Erythroblast (primary cell): ENCODE measurements at places on chromosomes 12 and 14.

DNA sequence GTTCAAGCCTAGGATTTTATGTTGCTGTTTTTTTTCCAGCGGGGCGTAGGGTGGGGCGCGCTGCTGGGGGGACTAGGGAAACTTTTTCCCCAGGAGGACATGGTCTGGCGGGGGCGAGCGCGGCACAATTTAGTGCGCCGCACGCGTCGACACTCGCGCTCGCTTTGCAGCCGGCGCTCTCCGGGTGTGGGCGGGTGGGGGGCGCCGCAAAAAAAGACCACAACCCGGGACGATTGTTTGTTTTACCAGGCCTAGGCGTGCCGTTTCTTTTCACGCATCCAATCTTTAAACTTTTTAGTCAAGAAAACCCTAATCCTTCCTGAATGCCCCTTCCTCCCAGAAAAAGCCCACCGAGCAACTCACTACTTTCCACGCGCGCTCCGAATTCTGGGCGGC, 865 bp upstream of the ZFP36L1 start:
- DNase-seq = no peak

DNA sequence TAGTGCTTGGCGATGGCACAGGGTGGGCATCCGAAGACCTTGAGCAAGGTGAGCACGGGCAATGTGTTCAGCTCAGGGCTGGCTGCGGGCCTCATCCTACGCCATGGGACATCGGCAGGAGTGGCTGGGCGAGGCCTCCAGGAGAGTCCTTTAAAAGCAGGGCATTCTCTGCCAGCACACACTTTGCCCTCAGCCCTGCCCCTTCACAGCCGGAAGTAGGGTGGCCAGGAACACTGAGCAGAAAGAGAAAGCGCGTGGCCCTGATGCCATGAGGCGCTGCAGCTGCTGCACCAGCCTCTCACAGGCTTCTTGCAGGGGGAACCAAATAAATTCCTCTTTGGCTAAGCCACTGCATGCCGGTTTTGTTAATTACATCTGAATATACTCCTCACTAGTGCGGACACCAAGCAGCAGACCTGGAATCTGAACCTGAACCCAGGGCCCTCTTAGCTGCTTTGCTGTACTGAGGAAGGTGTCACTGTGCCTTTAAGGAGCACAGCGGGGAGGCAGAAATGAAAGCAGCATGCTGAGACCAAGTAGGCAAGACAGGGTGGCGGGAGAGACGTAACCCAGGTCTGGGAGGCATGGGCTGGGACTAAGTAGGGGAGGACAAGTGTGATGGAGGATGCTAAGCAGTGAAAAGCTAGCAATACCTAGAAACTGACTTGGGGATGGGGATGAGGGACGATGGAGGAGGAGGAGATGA, 155.2 kb downstream of the TTC7B start:
- no peak for DNase-seq

DNA sequence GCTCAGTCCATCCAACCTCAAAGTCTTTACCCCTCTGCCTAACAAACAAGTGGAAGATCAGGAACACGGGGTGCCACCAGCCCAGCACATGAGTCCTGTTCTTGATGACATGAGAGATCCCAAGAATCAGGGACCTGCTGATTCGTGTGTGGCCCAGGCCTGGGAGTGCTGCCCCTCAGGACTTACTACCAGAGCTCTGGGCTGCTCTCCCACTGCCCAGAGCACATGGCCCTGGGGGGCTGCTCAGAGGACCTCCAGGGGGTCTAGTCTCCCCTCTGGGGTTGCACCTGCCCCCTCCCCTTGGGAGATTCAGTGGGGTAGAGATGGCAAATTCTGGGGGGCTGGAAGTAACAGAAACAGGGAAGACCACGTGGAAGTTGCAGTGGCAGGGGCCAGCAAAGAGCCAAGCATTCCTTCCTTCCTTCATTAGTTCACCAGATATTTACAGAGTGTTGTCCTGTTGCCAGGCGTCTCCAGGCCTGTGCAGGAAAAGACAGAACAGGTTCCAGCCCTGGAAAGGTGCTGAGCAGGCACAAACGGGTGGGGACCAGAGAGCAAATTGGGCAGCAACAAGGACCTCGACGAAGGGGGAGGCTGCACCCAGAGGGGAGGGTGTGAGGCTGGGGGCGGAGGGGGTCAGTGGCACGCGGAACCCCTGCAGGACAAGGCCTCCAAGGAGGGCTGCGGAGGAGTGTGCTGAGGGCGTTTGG, 45.1 kb upstream of the MEG3 start:
- DNase-seq = no peak

- DNase-seq = peak; percentile 60
Measured at GRCh38 chr14:50559990-50560930, at the start of gene ATL1. ATL1 (plus strand) TSS chr14:50560145; CDS start chr14:50560266, 121 bp downstream.

DNA sequence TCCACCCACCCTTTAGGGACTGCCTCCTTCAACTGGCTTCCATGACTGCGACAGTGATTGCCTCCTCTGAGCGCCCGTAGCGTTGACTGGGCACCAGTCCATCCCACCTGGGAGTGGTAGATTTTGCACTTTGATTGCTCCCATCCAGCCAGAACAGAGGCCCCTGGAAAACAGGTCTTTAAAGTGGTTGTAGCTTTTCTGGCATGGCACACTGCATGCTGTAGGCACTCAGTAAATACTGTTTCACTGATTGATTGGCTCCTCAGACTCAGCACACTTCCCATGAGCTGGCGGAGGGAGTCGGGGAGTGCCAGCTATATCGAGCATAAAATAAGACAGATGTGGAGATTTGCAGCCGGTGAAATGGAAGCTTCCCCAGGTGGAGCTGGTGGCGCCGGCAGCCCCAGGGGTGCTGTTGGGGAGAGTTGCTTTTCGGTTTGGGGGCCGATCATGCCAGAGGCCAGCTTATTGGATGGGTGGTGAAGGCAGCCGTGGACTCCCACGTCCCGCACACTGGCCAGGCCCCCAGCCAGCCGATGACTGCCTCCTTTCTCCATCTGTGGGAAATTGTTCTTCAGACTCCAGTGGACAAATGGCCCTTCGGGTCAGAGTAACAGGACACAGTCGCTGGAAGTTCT, 200.2 kb downstream of the TSPAN9 start:
- no peak for DNase-seq

- DNase-seq = no peak
Measured at GRCh38 chr14:27253966-27254365, 656.1 kb upstream of the NOVA1 start.

GRCh38 chr12:130972586-130972950, 18.9 kb downstream of the ADGRD1 start:
- DNase-seq = no peak
